ENCODE measurements at places on chromosomes 6 and 20.

DNA sequence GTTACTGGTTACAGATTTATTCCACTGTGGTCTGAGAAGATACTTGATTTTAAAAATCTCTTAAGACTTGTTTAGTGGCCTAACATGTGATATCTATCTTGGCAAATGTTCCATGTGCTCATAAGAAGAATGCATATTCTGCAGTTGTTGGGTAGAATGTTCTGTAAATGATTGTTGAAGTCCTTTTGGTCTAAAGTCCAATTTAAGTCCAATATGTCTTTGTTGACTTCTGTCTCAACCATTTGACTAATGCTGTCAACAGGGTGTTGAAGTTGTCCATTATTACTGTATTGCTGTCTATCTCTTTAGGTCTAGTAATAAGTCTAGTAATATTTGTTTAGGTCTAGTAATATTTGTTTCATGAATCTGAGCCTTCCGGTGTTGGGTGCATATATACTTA, 387.8 kb upstream of the RUNX2 start:
- no peak for DNase-seq

- DNase-seq = no peak
These were observed 3.5 kb upstream of the MOXD1 start for GRCh38 chr6:132404736-132405135.

GRCh38 chr6:110597761-110598160, 121.3 kb upstream of the SLC22A16 start:
- DNase-seq = no peak

GRCh38 chr6:164692772-164693510, 616.5 kb downstream of the C6orf118 start:
- no peak for DNase-seq

DNA sequence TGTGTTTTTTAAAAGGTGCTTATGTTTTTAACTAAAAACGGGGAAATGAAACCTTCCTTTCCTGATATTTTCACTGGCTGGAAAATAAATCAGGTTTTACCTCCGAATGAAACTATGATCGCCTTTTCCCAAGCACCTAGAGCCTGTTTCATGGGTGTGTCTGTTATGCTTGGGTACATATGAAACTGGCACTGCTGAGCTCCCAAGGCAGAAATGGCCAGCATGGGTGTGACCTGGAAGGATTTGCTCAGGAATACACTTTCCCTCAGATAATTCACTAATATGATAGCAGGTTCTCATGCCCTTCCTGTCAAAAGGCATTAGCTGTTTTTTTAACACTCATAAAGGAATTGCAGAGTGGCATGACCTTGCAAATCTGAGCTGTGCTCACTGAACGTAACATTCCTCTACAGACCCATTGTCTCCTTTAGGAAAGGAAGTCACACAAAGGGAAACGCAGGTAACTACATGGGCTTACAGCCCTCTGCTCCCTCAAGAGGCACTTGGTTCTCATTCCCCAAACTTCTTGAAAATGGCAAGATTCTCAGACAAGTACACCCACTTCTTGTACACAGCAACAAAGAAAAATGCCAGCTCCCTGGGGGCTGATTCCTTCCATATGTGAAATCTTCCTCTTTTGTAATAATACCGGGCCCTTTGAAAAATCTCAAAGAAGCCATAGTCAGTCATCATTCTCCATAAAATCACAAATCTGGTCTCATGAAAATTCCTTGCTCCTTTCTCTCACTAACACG, 72.7 kb downstream of the METTL24 start:
- no peak for DNase-seq

DNA sequence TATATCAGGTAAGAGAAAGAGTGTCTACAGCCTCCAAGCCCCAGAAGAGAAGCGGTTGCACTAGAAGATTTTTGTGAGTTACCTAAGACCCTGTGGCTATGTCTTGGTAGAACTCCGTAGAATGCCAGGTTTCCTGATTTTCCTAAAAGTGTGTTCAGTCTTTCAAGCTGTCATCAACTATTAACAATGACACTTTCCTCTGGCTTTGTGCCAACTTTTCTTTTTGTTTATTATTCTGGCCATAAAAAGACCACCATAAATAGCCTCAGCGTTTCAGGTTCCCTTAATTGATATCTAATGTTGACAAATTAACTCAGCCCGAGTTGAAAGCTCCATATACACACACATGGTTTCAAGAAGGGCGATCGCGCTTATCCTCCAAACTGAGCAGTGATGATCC, 1.2 kb downstream of the PAK5 start:
- DNase-seq = no peak

DNA sequence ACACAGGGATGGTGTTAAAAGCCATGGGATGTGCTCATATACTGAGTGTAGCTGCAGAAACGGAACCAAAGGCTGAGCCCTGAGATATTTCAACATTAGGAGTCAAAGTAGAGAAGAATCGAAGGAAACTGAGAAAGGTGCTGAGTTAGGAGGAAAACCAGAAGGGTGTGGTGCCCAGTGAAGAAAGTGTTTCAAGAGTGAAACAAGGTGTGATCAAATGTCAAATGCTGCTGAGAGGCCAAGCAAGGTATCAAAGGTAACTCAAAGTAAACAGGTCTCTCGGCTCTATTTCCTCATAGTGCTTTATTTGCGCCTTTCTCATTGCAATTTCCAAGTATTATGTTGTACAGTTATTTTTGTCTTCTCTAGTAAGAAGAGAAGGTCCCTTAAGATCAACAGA, 94.1 kb downstream of the PRDM1 start:
- peak; percentile 15 for DNase-seq

- no peak for DNase-seq
These were observed 29.3 kb downstream of the BCAS4 start for GRCh38 chr20:50824137-50824536.

DNA sequence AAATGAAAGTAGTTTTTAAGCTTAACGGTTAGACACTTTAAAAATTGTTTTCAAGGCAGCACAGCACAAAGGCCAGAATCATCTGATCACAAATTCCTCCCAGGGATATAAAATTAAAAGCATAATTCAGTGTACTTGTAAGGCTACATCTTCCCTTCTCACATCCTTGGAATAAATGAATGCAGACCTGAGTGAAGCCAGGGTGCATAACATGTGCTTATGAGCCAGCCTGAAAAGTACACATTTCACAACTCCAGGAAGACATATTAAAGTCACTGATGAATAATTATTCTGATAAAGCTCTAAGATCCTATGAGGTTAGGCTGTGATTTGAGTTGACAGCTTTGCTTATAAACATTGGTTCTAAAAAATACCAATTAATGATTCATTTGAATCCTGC, 163.6 kb downstream of the BTBD9 start:
- no peak for DNase-seq

- no peak for DNase-seq
These were observed 16.0 kb downstream of the SLA2 start for GRCh38 chr20:36629719-36630681.

- DNase-seq = no peak
These were observed 21.6 kb downstream of the FKBP1A start for GRCh38 chr20:1371202-1371782.

DNA sequence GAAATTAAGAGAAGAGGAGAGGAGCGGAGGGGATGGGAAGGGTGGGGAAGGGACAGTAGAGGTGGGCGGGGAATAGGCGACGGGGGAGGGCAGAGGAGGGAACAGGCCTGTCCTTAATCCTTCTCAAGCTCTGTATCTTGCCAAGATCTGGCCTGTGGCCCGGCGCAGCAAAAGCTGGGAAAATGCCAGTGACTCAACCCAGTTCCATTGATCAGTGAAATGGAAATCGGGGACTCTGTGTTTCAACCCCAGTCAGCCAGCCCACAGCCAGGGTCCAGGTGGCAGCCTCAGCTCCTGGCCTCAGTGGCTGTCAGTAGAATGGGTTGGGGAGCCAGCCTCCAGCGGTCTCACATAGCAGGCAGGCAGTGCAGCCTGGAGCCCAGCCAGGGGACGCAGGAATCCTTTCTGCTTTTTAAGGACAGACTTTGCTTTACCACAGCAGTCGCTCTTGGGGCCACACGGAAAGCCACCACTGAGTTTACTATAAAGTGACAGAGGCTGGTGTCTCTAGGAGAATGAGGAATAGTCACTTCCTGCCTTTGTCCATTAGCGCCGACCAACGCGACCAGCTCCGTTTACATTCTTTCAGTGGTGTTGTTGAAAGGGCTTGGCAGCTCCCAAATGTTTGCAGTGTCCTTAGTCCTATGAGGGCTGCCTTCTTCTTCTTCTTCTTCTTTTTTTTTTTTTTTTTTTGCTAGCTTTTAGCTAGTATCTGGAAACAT, 128.0 kb downstream of the RIN2 start:
- DNase-seq = no peak

DNA sequence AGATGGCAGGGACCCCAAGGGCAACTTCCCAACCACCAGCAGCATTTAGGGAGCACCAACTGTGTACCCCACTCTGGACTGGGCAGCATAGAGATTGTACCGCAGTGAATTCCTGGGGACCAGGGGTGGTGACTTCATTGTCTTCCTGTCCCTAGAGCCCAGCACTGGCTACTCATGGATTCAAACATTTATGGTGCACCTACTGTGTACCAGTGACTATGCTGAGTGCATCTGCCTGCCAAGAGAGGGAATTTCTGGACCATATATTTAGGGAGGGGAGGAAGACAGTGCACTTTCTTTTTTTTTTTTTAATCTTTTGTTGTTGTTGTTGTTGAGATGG, 55.3 kb downstream of the UBE2V1 start:
- no peak for DNase-seq

DNA sequence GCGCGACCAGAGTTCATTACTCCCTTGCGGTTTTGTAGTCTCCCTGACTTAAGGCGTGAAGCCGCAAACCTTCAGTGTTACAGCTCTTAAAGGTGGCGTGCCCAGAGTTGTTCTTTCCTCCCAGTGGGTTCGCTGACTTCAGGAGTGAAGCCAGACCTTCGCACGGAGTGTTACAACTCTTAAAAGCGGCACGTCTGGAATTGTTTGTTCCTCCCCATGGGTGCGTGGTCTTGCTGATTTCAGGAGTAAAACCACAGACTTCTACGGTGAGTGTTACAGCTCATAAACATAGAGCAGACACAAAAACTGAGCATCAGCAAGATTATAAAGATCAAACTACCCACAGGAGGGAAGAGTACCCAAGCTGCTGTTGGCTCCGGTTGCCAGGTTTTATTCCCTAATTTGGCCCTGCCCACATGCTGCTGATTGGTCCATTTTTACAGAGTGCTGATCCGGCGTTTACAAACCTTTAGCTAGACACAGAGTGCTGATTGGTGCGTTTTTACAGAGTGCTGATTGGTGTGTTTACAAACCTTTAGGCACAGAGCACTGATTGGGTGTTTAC, 10.4 kb downstream of the TMEM14C start:
- no peak for DNase-seq

DNA sequence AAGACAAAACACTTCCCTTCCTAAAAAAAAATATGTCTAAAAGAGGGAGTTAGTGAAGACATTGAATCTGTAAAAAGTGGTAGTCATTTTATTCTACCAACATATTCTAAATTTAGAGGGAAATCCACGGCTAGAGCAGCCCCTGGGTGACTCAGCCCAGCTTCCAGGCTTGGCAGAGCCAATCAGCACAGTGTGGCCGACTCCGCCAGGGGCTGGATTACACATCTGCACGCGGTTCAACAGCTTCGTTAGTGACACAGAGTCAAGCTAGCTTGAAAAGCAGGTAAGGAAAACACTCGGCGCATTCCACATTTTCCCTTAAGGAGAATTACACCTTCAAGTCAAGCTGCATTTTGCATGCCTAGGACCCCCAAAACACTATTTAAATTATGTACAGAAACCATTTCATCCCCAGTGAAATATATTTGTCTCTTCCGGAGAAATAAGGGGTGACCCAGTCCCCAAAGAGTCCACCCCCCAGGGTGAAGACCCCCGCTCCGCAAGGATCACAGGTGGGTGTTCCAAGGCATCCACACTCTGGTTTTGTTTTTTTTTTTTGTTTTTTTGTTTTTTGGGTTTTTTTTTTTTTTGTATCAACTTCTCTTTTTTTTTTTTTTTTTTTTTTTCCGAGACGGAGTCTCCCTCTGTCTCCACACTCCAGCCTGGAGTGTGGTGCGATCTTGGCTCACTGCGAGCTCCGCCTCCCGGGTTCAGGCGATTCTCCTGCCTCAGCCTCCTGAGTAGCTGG, 58.4 kb upstream of the ARID1B start:
- DNase-seq = no peak

GRCh38 chr6:96299525-96299924, 222.1 kb upstream of the UFL1 start:
- DNase-seq = no peak

- DNase-seq = no peak
These were observed 43.6 kb downstream of the REPS1 start for GRCh38 chr6:138944412-138944811.

DNA sequence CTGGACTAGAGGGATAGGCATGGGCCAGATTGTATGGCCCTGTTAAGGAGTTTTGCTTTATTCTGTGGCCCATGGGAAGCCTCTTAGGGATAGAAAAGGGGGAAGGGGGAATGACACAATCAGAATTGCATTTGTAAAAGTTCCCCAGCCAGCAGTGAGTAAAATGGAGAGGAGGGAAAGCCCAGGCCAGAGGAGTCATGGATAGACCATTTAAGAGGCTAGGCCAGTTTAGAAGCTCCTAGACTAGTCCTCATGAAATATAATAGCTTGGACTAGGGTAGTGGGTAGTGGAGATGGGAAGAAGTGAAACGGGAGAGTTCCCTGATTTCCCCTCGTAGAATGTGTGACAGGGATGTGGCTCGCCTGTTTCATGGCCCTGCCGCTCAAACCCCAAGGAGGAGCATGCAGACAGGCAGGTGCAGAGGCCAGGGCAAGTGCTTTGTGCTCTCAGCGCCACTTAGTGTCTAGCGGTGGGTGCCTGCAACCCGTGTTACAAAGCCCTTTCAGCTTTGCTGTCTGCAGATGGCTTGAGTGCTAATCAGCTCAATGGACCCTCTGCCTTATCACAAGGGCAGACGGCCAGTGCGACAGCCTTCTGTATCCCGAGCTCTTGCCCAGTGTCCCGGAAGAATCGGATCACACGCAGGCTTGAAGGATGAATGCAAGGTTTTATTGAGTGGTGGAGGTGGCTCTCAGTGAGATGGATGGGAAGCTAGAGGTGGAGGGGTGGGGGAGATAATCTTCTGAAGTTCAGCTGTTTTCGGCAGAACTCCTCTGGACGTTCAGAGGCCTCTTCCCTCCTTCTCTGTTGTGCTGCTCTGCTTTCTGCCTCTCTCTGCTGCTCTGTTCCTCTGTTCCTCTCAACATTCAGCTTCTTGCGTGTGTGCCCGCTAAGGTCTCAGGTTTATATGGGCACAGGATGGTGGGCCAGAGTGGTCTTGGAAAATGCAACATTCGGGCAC, 141.1 kb downstream of the CEP57L1 start:
- peak; percentile 79 for DNase-seq

DNA sequence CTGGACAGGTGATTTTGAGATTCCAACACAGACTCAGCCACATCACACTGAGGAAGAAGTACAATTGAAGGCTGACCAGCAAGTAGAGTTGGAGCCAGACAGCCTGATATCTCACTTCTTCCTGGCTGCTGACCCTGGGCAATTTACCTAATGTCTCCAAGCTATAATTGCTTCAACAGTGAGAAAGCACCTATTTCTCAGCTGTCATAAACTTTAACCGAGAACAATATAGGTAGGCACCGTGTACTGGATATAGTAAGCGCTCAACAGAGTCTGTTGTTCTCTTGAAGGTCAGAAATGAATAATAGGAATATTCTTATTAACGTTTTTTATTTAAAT, 28.3 kb downstream of the STX7 start:
- DNase-seq = no peak

Data from erythroblast (primary cell).